ENCODE measurements at places on chromosomes 2 and 18.

DNA sequence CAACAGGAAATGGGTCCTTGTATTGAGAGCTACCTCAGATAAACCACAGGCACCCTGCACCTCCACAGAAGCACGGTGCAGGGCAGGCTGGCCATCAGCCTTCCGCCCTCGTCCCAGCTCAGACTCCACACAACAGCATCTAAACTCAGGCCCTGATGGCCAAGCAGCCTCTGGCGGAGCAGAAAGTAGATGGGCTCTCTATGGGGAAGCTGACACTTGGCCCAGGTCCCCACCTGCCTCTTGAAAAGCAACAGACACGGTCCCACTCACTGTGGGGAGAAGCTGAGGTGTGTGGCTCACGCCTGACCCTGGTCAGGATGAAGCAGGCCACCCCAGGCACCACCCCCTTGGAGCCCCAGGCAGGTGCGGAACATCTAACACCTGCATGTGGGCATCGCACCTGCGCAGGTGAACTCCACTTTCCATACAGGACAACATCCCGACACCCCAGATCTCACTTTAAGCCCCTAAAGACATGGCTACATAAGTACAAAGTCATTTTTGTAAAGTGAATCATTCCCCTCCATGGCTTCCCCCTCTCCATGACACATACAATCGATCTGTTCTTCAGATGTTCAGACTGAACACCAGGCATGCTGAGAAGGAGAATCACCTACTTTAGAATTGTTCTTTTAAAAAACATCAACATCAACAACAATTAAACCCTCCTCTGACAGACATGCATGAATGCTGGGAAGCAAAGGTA, 208.4 kb downstream of the ZBTB7C start:
- DNase-seq: no peak

- no peak for DNase-seq
Measured at GRCh38 chr2:233830111-233830802, 24.1 kb downstream of the HJURP start.

DNA sequence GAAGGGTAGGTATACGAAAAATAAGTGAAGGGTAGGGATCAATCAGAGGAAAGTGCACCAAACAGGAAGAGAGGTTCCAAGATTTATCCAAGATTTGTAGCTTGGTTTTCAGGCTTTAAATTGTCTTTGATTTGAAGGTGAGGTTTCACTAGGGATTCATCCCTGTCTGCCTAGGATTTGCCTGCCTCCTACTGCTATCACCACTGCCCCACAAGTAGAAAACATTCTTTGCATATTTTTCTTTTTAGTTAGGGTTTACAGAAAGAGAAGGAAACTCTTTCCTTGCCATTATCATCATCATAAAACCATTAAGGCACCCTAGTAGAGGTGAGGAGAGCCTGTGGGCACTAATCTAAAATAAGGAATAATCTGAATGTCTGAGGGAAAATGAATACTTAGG, 45.8 kb upstream of the TANC1 start:
- no peak for DNase-seq

DNA sequence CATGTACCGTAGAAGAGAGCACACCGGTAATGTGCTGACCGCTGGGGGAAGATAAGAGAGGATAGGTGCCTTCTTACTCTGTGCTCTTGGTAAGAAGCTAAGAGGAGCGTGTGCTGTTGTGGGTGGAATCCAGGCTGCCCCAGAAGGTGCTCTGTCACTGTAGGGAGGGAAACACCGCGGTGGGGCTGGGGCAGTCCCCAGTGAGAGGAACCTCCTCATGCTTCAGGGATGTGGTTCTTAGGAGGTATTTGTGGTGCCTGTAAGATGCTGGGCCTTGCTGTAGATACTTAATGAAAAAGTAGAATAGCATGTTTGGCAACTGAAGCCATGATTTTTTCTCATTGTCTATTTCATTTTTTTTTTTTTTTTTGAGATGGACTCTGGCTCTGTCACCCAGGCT, 1.1 kb downstream of the COLEC11 start:
- DNase-seq: no peak

DNA sequence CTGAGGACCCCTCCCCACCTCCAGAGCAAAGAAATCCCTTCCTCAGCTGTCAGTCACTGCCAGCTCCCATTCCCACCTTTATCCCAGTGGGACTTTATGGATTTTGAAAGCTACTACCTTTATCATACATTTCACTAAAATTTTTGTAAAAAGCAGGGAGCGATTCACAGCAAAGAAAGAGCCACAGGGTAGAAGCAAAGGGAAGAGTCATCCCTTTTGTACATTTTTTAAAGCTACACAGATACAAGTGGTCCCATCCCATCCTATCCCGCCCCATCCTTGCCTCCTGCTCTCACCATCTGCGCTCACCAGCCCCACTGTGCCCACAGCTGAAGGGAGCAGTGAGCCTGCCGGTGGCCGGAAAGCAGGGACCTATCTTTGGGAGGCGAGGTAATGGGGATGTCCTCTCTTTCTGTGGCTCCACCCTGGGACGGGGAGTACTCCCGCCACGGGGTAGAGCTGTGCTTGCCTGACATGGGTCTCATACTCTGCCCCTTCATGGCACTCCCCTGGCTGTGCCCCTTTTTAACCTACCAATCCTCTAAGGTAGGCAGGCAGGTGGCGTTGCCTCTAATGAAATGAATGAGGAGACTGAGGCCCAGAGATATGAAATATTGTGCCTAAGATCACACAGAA, 13.2 kb downstream of the SH2D6 start:
- no peak for DNase-seq

- DNase-seq: no peak
Measured at GRCh38 chr18:10301831-10302483, 152.5 kb upstream of the APCDD1 start.

GRCh38 chr2:22893761-22894517, 491.0 kb upstream of the KLHL29 start:
- DNase-seq: no peak

DNA sequence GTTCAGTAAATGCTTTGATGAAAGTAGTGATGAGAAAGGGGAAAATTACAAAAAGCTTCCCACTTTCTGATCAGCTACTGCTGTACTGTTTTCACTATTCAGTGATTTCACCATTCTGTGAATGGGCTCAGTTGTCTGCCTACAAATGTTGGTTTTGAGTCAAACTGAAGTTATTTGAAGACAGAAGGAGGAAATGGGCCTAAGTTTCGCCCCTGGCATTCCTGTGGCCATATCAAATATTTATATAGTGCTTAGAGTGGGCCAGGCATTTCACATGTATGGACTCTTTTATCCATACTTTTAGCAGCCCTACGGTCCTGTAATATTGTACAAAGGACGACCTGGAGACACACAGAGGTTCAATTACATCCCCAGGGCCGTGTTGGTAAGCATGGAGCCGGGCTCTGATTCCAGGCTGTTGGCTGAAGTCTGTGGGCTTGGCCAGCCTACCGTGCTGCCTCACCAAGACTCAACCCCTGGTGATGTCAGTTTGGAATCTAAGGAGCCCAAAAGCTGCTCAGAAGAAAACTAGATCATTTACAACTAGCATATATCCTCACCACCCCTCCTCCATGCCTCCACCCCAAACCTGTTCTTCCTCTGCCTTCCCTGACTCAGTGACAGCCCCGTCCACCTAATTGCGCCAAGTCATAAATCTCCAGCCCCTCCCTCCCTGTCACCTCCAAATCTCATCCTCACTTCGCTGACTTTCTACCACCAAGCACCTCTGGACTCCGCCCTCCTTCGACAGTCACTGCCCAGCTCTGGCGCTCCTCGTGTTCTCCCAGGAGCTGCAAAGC, 10.1 kb upstream of the GRHL1 start:
- no peak for DNase-seq

GRCh38 chr2:62109554-62109953, 86.4 kb upstream of the B3GNT2 start:
- no peak for DNase-seq

DNA sequence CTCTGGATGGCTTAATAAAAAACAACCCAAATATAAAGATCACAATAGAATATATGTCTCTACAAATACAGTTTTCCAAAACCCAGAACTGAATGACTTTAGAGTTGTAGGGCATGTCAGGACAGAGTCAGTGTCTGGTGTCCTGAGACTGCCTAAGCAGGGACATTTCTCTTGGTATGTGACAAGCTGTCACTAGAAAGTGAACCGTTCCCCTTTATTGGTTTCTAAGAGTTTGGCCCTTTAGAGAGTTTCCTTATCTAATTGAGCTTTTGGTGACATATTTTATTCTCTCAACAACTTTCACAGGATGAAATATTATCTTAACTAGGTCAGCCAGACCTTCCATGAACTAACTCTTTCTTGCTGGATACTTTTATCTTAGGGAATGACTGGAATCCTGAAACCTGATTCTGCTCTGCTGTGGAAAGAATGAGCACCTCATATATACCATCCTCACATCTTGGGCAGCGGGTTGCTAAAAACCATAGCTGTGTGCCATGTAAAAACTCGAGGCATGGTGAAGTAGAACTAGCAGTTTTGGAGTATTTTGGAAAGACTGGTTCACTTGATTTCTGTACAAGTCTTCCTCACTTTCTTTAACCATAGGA, 54.8 kb downstream of the CAVIN2 start:
- no peak for DNase-seq

DNA sequence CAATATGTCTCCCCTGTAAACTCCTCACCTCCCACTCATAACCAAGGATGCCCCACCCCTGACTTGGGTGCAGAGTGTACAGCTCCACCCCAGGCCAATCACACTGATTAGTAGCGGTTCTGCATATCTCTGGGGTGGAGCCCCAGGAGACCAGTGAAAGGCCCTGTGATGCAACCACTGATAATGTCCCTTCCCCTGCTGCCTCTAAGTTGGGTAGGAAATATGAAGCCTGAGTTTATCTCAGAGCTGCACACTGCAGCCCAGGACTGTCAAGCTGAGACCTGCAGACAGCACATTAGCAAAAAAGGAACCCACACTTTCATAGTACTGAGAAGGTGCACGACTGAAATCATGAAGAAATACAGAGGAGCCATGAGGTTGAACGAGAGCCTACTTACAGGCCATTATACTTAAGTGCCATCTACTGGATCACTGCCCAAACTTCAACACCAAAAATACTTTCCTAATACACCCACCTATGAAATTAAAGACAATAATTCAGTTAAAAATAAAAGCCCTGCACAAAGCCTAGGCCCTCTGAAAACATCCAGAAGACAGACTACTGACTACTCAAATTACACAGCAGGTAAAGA, 455.4 kb upstream of the LRRTM4 start:
- no peak for DNase-seq

DNA sequence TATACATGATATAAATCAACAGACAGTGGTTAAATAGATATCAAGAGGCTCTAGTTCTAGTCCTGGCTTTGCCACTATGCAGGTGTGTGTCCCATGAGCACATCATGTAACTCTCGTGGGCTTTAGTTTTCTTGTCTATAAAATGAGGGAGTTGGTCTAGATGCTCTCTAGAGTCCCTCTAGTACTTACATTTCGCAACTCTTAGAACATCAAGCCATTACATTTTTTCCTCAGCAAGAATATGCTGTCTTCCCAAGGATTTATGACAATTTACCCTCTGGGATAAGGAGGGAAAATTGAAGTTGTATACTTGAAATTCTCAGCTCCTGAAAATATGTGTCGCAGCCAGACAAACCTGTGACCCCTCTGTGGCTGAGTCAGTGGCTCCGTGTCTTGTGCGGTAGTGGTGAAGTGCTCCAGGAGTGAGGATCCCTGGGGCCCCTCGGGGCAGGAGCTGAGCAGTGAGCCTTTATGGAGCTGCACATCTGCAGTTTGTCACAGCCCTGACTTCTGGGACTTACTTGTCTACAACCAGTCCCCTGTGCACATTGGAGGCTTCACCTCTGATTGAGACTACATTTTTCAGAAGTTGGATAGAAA, 6.8 kb downstream of the PKP4 start:
- DNase-seq: no peak

GRCh38 chr2:115649731-115650130, 1207.3 kb downstream of the DPP10 start:
- no peak for DNase-seq

- DNase-seq: no peak
Measured at GRCh38 chr18:49400398-49401072, 59.9 kb downstream of the DYM start.

DNA sequence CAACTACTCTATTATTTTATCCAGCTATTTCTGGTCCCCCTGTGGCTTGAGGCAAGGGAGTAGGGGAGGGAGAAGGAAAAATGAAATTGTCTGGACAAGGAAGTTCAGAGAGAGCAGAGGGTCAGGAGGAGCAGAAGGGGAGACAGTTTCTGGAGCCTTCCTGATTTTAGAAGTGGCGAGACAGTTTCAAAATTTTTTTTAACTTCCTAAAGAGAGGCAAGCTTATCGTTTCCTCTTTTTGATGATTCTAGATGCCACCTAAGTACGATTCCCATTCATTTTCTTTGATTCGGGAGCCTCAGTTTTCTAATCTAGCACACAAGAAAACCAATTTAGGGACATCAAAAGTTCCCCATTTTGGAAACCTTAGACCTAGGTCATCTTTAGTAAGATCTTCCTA, 96.9 kb upstream of the B3GNT2 start:
- DNase-seq: no peak

GRCh38 chr2:220764171-220764570, 807.9 kb downstream of the EPHA4 start:
- no peak for DNase-seq

DNA sequence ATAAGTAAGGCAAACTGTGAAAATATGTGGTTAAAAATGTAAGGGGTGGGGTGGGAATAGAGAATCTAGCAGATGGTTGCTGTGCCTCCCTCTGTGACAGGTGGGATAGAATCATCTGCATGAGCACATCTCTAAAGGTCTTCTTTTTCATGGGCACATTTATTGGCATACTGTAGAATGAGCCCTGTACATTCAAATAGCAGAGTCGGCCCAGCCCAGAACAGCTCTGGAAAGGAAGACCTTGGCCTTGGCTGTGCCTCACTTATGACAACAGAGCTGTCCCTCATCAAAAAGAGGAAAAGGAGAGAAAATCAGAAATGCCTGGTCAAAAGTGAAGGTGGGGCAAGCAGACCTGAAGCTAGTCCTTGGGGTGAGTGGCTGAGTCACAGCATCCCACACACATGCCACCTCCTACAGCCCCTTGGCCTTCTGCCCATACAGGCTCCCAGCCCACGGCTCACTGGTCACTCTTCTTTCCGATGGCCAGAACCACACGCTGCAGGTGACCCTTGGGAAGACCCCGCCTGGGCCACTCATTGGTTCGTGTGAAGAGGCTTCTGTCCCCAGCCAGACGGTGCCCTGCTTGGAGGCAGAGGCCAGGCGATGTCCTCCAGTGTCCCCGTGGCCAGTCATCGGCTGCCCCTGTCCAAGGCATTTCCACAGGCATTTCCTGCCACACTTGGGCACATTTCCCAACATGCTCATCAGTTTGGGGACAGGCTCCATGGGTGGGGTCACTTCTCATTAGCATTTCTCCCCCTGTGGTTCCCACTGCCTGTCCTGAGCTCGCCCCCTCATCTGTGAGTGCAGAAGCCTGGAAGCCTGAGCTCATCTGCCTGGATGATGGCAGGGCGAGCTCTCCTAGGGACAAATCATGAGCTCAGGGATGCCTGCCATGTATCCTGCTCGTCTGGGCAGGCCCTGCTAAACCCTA, 113.6 kb downstream of the MCFD2 start:
- no peak for DNase-seq

DNA sequence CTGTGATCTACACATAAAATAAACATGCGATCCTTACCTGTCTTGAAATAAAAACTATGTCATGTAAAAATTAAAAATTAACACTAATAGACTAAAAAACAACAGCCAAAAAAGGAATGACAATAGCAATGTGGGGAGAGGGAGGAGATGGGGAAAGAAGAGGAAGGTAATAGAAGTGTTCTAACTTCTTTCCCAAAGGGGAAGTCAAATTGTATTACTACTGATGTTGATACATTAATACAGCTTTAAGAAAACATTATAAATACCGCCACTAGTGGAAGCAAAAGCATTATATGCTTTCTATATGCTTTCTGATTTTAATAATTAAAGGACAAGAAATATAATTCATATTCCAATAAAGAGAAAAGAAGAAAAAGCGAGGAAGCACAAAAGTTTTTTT, 22.2 kb downstream of the ZNF516 start:
- DNase-seq: no peak

All from T-helper 22 cell (primary cell).